Astrocyte (in vitro differentiated cells and primary cell): ENCODE measurements at places on chromosomes 7 and 10.

DNA sequence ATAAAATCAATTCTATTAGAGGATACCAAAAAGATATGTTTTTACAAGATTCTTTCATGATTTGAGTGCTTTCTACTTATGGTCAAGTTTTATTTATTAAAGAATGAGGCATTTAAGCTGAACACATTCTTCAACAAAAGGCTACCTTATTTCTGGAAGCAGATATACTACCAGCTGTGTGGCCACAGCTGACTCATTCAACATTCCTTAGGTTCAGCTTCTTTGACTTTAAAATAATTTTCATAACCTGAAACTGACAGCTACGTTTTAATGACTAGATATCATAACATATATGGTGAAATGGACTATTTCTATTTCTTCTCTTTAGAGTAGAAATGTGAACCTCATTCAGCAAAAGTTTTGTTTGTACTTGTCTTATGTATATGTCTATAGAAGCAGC, 414.2 kb upstream of the SEMA3C start:
- H3K4me3 ChIP-seq, result no peak overlapping the region
- no peak overlapping the region for H3K27ac ChIP-seq
- no peaks in the 10 kb centered on the region for H3K36me3 ChIP-seq
- H3K27me3 ChIP-seq, result no peaks in the 10 kb centered on the region
- H3K4me1 ChIP-seq, result peaks cover 18% of the 10 kb centered on the region

DNA sequence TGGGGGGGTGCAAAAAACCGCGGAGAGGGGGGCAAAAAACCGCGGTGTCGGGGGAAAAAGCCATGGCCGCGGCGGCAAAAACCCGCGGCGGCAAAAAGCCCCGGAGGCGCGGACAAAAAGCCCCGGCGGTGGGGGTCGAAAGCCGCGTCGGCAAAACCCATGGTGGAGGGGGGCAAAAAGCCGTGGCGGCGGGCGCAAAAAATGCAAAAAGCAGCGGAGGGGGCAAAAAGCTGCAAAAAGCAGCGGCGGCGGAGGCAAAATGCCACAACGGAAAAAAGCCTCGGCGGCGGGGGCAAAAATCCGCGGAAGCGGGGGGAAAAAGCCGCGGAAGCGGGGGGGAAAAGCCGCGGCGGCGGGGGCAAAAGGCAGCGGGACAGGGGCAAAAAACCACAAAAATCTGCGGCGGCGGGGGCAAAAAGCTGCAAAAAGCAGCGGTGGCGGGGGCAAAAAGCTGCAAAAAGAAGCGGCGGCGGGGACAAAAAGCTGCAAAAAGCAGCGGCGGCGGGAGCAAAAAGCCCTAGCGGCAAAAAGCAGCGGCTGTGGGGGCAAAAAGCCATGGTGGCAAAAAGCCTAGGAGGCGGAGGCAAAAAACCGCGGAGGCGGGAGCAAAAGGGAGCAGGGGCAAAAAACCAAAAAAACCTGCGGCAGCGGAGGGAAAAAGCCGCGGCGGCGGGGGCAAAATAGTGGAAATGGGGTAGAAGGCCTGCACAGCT, 418.9 kb downstream of the ZNF716 start:
- no peaks in the 10 kb centered on the region for H3K36me3 ChIP-seq
- no peak for DNase-seq
- no peak overlapping the region for H3K4me3 ChIP-seq
- H3K27me3 ChIP-seq, result peaks cover 5% of the 10 kb centered on the region
- no peaks in the 10 kb centered on the region for H3K4me1 ChIP-seq

DNA sequence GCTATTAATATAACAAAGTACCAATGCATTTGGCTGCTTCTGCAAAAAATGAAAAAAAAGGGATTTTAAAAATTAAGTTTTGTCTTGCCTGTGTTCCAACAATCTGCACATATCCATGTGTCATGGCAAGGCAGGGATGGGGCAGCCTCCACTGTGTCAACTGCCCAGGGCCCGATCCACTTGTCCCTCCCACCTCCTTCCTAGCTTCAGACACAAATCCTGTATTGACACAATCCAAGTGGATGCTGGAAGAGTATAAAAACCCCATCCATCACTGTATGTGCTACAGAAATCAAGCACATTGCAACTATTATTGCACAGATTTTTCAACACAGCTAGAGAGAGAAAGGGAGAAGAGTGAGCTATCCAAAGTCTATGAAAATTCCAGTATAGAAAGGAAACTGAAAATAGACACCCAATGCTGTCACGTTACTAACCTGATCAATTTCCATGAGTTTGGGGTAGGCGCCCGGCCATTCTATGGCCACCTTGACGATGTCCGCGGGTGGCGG, 106.4 kb downstream of the ELMO1 start:
- H3K27ac ChIP-seq, result no peak overlapping the region
- no peaks in the 10 kb centered on the region for H3K36me3 ChIP-seq

GRCh38 chr7:37160656-37161055, 288.0 kb downstream of the ELMO1 start:
- H3K4me3 ChIP-seq, result no peak overlapping the region
- DNase-seq, result no peak
- H3K36me3 ChIP-seq, result no peaks in the 10 kb centered on the region
